ENCODE measurements at places on chromosomes 3 and 15.

GRCh38 chr3:69568951-69569350 lies 170.3 kb upstream of the MITF start:
- no peak for DNase-seq

DNA sequence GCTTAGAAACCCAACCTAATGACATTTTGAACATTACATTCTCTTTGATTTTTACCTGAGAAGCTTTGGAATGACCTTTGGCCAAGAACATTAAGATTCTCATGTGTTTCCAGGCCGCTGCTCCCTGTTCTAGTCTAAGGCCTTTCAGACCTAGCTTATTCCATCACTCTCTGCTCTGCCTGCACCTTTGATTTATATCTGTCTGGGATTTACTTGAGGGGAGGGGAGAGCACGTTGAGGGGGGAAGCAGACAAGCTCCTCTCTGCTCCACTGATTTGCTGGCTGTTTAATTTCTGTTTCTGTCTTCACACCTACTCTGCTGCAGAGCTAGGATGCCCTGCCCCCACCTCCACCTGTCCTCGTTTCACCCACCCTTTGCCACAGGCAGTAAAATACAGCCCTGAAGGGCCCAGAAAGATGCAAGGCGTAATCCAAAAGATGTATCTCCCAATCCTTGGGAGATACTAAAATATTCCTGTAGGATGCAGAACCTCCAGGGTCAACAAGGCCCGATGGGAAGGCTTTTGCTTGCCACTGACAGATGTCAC lies 429.8 kb downstream of the EPHB1 start:
- no peak for DNase-seq

- no peak for DNase-seq
Measured at GRCh38 chr15:42627485-42627884, 52.1 kb downstream of the STARD9 start.

DNA sequence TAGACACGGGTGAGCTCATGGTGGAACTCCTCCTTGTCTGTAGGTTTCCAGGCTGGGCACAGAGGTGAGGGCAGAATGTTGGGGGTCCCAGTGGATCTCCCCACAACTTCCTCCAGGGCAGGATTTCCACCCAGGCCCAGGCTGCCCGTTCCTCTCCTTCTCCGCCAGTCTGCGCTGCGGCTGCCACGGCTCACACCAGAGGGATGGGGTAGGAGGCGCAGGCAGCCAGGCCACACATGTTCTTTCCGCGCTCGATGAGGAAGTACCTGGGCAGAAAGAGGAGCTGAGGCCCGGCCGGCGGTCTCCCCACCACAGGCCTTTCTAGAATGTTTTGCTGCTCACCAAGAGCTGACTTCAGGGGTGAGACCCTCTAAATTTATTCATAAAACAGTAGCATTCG lies 22.9 kb downstream of the CTSH start:
- DNase-seq, result no peak

- DNase-seq, result no peak
Measured at GRCh38 chr3:175948041-175948440, 1088.9 kb downstream of the NAALADL2 start.

GRCh38 chr3:33380653-33381052 lies 59.6 kb downstream of the UBP1 start:
- no peak for DNase-seq

GRCh38 chr3:25097023-25097422 lies 331.0 kb upstream of the RARB start:
- DNase-seq, result no peak

- DNase-seq, result no peak
Measured at GRCh38 chr3:64539451-64540196, 148.2 kb downstream of the ADAMTS9 start.

DNA sequence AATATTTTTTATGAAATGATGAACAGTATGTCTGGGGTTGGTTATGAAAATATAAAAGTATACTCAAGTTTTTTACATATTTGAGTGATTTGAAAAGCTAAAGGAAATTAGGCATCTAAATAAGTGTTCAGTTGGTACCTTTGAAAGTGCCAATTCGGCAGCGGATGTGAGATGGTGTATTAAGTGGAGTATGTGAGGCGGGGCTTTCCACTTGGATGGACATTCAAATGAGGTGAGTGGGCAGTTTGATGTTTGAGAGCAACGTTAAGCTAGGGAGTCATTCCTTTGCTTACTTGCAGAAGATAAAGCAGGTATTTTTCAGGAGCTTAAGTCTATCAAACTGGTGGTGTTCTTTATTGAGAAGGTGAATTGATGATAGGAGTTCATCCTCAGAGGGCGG lies 189.0 kb upstream of the GOLIM4 start:
- DNase-seq, result no peak

DNA sequence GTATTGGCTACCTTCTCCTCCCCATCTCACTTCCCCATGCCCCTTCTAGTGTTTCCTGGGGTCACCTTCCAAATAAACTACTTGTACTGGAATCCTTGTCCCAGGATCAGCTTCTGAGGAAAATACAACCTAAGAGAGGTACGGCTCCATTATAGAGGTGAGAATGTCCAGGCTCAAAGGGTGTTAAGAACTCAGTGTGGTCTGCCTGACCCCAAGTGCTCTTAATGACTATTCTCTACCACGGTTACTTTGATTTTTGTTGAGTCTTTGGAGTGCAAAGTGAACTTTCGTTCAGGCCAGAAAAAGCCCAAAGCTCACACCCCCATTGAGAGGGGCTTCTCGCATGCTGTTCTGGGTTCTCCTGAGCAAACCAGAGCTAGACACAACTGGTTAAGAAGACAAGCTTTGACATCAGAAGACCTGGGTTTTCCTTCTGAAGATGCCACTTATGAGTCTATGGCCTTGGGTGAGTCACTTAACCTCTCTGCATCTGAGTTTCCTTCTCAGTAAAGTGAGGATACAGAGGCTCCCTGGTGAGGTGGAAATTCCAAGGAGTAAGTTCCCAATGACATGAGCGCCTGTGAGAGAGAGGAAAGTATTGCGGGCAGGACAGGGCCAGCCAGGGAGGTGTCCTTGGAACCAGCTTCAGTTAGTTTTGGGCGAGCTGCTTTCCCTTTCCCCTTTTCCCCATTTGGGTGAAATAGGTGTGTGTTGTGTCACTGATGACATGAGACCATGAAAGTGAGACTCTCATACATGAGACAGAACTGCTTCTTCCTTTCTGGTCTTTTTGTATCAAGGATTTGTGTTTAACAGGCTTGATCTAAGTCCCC lies 475.0 kb upstream of the PROK2 start:
- DNase-seq, result no peak

DNA sequence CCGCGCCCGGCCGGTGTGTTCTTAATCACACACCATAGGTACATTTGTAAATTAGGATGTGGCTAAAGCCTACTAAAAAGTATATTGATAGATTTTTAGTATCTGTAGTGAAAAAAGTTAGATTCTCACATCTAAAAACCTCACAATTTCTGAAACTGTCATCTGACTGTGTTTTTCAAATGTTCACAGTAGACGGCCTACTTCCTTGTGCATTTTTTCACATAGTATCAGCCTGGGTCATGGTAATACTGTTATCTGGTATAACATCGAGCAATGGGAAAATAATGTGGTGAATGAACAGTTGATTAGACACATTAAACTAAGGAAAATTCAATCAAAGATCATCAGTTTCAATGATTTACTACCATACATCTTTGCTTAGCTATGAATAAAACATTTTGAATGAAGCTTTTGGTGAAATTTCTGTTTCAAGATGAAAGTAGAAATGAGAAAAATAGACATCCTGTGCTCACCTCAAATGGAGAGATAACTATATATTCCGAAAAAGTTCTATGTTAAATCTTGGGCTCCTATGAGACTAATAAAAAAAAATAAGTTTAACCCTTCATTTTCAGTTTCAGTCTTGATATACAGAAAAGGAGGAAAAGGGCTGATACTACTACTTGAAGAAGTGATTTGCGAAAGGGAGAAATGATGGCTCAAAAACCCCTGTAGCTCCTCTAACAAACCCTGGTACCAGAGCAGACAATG lies 262.7 kb downstream of the ZBTB20 start:
- no peak for DNase-seq

DNA sequence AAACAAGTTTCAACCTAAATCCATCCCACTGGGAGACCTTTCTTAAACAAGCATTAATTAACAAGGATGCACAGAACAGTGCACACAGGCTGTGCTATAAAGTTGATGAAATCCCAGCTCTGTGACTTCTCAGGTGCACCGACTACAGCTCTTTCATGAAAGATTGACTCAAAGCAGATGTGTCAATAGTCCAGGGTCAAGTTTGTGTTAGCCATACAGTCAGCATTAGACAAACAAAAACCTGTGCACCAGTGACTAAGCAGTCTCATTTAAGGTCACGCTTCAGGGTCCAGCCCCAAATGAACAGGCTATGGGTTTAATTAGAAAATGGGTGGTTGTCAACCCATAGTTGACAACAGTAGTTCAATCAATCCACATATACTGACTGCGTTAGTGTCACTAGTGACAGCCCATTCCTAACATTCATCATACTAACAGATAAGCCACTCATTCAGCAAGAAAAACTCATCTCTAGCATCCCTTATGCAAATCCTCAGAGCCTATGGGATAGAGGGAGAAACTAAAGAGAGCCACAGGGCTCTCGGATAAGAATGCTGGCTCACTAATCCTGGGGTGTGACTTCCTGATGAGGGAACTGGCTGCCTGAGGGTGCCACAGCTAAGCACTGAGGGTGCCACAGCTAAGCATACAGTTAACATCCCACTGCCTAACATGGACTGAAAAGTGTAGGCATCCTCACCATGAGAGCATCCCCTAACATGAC lies 84.1 kb downstream of the WNT5A start:
- DNase-seq, result no peak

DNA sequence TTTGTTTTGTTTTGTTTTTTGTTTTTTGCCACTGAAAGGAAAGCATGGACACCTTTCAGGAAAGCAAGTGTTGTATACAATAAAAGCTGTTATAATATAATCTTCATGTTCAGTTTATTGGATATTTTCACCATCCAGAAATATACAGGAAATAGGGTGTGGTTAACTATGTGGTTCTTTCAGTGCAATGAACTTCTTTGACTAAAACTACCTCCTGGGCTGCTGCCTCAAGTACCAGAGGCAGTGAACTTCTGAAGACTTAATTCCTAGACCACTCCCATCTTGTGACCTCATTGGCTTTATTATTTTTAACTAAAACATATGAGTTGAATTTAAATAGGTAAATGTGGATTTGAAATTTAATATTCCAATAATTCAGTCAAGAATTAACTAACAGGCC lies 27.1 kb upstream of the TBL1XR1 start:
- no peak for DNase-seq

- no peak for DNase-seq
Measured at GRCh38 chr15:38671006-38671387, 106.4 kb upstream of the RASGRP1 start.

- DNase-seq, result no peak
Measured at GRCh38 chr3:188239035-188239434, 85.1 kb downstream of the LPP start.

DNA sequence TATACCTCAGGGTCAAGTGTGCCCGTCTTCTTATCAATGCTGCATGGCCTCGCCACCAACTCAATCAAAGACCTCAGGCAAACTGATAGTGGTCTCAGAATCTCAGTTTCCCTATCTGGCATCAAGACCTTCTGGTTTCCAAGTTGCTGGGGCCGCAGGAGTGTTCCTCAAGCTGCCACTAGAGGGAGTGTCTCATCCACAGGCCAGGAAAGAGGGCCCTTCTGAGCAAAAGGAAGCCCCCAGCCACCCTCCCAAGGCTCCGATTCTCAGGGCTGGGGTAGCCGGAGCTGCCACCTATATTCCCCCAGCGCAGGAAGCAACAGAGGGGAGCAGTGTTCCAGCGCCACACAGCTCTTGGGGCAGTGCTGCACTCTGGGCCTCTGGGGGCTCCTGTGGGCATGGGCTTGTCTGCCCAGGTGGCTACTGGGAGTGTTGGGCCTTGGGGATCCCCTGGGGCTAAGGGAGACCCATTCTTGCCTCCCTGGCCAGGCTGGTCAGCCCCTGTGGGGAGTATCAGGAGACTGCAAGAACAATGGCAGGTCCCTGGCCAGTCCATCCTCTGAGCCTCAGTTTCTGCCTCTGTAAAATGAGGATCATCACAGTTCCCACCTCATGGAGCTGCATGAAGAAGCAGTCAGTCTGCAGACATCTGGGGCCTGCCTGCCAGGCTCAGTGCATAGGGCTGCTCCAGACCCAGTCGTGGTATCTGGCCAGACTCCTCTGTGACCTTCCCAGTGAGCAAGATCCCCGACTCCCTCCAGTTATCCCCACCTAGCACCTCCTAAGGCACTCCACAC lies 23.4 kb upstream of the SEC13 start:
- peak; percentile 38 for DNase-seq

- no peak for DNase-seq
Measured at GRCh38 chr3:168036619-168037018, 59.1 kb downstream of the GOLIM4 start.

GRCh38 chr3:149715247-149715646 lies 37.0 kb downstream of the COMMD2 start:
- no peak for DNase-seq

DNA sequence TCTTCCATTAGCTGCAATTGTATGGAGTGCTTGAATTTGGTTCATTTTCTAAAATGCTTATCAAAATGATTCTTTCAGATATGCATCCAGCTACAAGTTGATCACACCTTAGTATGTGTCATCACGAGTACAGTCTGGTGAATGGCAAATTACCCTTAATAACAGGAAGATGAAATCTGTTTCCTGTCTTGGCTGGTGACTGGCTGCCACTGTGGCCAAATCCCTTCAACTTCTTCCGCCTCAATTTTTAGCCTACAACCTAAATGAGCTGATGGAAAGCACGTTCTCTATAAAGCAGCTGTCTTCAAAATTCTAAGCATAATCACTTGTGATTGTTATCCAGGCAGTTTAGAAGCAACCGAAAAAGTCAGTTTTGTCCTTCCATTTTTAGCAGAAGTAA lies 387.1 kb upstream of the NECTIN3 start:
- no peak for DNase-seq

DNA sequence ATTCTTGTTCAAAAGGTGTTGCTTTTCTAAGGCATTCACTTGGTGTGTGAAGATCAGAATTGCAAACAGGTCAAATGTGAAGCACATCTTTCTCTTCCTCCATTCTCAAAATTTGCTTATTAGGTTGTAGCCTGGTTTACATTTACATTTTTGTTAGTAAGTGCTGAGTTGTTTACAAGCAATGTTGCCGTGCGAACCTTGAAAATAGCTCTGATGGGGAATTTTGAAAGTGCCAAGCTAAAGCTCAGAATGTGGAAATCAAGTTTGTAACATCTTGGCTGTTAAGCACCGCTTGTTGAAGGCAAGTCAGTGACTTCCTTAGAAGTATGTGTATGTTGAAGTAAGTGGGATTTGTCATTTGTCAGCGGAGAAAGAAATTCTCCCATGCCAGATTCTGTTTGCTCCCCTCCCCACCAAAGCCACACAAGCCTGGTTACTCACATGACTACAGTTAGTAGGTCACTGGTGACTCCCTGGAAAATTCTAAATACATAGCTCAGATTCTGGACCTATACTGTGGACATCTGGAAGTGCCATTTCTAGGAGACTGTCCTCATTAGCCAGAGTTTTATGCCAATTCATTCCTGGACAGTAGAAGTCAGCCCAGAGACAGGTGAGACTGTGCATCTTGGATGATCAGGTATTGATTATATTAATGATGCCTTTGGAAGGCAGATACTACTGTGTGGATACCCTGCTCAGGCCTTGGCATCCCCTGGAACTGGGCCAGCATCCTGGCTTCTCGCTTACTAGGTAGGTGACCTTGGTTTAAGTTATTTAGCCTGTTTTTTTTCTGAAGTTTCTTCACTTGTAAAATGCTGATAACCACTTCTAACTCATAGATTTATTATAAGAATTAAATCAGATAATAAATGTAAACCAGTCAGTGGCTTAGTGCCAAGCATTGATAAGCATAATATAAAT lies 390.6 kb upstream of the SEMA6D start:
- no peak for DNase-seq
